ENCODE measurements at places on chromosomes 11 and 22.
A peak's percentile ranks its signal among the peaks of the same experiment; 100 is the strongest.

GRCh38 chr22:17742527-17742902 lies 31.8 kb downstream of the BID start:
- peak; percentile 82 for DNase-seq

DNA sequence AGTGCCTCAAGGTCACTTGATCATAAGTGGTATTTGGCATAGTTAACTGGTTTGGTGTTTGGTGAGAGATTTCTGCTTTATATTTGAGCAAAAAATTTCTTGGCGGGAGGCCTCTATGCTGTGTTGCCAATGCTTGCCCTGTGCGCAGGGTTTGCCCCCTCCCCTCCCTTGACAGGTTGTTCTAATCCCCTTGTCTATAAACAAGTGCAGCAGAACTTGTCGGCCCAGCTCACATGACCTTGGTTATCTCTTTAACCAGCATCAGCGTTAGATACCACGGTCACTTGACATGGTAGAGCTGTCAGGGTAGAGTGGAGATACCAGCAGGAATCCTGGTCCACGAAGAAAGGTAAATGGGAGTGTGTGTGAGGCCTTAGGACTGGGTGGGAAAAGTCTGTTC lies 35.6 kb downstream of the MARK2 start:
- no peak for DNase-seq

DNA sequence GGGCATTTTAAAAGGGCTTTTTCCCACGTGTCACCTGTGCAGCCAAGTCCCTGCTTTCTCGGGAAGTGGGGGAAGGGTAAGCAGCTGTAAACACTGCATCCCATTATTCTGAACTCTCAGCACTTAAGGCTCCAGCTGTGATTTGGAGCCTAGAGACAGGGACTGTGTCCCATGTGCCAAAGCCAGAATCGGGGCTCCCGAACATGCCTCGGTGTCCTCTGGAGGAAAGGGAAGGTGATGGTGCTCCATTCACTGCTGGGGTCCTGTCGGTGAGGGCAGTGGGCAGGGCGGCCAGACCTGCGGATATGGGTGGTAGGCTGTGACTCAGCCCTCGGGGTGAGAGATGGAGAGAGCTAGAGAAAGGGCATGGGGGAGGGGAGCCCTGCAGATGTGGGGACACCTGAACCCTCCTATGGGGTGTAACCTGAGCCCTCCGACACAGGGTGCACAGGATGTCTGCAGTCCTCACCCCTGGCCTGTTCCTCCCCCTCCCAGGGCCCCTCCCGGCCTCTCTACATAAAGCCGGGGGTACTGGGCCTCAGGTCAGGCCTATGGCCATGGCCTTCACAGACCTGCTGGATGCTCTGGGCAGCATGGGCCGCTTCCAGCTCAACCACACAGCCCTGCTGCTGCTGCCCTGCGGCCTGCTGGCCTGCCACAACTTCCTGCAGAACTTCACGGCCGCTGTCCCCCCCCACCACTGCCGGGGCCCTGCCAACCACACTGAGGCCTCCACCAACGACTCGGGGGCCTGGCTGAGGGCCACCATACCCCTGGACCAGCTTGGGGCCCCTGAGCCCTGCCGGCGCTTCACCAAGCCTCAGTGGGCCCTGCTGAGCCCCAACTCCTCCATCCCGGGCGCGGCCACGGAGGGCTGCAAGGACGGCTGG lies 31.8 kb downstream of the CAPN1 start:
- DNase-seq: no peak

- DNase-seq: no peak
Observed at GRCh38 chr22:32501836-32502752, 27.5 kb downstream of the FBXO7 start.

- no peak for DNase-seq
Observed at GRCh38 chr11:44286911-44287310, 23.0 kb downstream of the ALX4 start.

- no peak for DNase-seq
Observed at GRCh38 chr22:41308544-41308947, 7.2 kb downstream of the ZC3H7B start.

- DNase-seq: peak; percentile 75
Observed at GRCh38 chr22:25110846-25111578, 88.6 kb upstream of the CRYBB3 start.

DNA sequence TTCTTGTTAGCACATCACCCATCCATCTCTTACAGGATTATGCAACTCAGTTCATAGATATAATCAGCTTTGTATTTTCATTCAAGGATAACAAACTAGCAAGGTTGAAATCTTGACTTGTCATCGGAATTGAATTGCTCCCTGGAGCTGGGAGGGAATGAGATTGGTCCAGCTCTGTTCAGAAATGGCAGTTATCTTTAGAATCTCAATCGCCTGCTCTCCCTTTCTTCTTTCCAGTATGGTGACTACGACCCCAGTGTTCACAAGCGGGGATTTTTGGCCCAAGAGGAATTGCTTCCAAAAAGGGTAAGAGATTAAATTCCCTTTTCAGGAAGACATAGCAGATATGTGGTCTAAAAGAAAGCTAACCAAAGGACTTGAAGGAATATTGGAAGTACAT lies 51.0 kb downstream of the NF2 start:
- no peak for DNase-seq

GRCh38 chr11:125435461-125436238 lies 60.4 kb downstream of the FEZ1 start:
- no peak for DNase-seq

DNA sequence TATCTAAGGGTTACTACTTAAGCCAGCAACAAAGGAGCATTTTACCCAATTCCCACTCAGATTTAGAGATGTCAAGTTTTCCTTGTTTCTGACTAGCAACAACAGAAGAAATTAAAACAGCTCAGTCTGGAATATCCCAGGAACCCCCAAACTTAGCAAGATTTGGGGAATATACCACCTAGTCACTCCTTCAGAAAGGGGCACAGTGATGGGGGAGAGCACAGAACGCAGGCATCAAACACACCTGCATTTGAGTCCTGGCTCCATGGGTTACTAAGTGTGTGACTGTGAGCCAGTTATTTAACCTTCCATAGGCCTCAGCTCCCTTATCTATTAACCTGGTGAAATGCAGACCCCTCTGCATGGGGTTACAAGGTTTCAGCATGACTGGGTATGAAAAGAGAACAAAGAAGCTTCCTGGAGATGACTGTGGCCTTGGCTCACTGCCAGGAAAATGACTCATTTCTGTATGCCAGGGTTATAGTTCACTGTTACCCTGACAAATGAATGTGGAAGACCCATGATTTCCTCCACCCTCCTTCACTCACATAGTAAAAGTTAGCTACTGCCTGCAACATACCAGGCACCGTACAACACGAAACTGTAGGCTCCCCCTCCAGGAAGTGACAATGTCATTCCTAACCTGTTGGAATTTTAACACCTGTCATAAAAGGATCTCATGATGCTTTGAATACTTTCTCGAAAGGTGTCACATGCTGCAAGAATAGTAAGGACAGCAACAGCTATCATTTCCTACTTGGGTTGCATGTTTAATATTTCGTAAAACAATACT lies 79.6 kb downstream of the ME3 start:
- DNase-seq: peak; percentile 79

DNA sequence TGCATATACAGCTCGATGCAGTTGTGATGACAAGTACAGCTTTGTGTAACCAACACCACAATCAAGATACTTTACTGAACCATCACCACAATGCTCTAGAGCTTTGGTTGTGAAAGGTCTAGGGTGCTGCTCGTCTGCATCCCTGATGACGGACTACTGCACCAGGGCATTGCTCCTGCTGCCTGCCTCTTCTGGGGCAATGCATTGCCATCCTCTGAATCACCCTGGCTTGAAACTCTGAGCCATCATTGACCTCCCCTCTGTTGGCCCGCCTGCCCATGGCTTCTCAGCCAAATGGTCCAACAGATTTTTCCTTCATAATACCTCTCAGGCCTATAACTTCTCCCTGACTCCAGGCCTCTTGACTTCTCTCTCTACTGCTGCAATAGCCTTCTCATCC lies 77.4 kb upstream of the CSNK2A3 start:
- no peak for DNase-seq

- DNase-seq: no peak
Observed at GRCh38 chr11:119756169-119756865, 27.3 kb upstream of the NECTIN1 start.

DNA sequence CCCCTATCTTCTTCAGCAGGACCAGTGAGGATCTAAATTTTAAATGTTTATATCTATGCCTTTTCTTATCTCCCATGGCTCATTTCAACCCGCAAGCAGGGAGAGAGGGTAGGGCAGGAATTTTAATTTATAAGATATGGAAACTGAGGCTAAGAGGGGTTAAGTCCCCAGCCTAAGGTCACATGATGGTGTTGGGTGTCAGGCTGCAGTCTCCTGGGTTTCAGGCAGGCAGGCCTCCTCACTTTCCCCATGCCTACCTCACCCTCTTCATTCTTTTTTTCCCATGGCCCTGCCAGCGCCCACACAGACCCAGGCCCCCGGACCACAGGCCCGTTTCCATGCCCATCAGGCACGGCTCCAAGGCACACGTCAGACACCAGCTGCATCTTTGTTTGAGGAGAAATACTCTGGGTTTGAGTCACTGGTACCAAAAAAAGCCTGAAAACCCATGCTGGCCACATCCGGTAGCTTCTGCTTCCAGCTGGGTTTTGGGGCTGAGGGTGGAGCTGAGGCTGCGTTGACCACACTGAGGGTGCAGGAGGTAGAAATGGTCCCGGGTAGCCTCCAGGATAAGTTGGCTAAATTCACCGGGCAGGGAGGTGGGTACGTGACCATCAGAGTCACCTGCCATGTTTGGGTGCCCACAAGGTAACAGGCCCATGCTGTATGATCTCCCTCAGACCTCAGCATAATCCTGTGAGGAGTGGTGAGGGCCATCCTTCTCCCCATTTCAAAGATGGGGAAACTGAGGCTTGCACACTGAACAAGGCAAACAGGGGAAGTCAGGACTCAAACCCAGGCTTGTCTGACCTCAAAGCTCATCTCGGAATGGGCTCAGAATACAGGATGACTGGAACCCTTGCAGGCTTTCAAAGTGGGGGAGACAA lies 7.5 kb downstream of the CRYBB1 start:
- peak; percentile 50 for DNase-seq
